Dorsolateral prefrontal cortex (tissue), 122 donors: ENCODE measurements at places on chromosomes 2 and 18.

DNA sequence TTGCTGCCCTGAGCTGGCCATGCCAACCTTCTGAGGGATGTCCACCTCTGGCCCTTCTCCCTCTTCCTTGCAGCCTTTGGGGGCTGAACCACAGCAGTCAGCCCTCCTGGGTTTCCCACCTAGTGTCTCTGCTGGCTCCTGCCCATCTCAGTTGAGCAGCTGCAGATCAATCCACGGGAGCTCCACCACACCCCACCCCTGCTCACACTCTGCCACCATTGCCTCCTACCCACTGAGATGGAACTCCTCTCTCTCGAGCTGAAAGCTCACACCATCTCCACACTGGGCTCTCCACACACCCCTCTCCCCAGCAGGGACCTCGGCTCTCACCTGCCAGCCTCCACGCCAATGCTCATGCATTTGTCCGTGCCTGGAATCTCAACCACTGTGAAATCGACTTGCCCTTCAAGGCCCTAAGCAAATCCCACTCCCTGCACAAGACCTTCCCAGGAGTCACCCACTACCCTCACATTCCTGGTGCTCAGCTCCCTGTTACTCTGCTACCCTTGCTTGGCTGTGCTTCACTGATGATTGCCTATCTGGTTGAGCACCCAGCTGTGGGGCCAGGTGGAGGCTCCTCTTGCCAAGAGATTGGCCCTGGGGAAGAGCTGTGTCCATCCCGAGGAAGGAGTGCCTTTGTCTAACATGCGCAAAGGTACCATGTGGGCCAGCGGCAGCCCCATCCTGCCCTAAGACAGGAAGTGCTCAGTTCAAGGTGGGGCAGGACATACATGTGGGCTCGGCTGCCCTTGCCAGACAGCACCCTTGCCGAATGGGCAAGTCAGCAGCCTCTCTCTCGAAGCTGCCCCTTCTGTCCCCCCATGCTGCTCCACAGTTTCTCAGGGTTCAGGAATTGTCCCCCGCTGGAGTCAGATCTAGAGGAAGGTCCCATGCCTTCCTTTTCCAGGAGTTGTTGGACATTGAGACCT lies 208.7 kb downstream of the CYP26B1 start:
- DNase-seq = no peak

DNA sequence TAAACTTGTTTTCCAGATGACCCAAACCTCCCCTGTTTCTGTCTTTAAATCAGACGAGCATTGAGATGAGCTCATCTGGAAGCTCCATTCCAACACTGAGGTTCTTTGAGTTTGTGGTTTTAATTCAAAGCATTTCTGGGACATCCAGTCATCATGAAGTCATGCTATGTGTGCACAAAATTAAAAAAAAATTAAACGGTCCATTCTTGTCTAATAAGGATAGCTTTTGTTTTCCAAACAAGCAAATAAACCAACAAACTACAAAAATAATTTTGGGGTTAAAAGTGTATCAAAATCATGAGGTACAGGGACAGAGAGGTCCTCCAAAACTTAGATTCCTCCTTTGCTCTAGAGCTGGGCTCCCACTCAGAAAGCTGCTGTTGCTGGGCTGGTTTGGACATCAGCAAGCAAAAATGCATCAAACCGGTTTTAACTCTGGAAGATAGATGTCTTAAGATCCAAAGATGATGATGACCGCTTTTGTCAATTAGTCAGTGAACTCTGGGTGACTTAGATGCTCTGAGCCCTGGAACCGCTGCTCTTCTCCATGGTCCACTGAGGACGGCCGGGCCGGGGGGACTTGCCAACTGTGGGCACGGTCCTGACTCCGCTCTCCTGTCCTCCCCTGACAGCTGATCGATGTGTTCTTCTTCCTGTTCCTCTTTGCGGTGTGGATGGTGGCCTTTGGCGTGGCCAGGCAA lies 65.4 kb downstream of the TRPM8 start:
- no peak for DNase-seq

- no peak for DNase-seq
These were observed 1.7 kb downstream of the ARHGAP28 start for GRCh38 chr18:6731222-6731596.

- DNase-seq = no peak
These were observed 1376.3 kb upstream of the CELF4 start for GRCh38 chr18:38941711-38942561.

- no peak for DNase-seq
These were observed 21.2 kb upstream of the LAPTM4A start for GRCh38 chr2:20072436-20073158.

GRCh38 chr18:36354989-36355388 lies 57.5 kb downstream of the FHOD3 start:
- no peak for DNase-seq

DNA sequence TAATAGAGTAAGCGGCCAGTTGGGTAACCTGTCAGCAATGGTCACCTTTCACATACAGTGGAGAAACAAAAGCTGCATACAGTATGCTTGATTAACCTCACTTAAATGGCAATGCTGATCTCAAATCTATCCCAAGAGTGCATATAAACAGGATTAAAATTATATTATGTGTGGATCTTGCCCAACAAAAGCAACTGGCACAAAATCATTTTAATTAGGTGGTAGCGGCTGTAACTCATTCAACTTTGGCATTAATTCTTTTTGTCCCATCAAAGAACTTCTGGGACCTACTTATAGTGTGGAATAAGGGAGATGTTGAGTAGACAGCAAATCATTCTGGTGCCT lies 167.8 kb upstream of the VRK2 start:
- no peak for DNase-seq

DNA sequence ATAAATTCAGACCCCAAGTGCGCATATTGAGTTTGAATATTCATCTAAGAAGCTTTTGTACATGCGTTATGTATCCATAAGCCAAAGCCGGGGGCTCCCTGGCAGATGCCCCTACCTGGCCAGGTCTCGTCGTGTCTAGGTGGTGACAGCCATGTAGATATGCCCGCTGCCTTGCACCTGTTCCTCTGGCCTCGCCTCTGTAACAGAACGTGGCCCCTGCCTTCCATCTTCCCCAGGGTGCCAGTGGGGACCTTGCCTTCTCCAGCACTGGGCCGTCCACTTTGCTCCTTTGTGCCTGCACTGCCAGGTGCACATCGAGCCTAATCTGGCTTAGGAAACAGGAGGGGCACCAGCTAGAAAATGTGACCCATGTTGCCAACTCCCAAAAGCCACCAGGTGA lies 198.2 kb downstream of the AGAP1 start:
- DNase-seq = no peak

DNA sequence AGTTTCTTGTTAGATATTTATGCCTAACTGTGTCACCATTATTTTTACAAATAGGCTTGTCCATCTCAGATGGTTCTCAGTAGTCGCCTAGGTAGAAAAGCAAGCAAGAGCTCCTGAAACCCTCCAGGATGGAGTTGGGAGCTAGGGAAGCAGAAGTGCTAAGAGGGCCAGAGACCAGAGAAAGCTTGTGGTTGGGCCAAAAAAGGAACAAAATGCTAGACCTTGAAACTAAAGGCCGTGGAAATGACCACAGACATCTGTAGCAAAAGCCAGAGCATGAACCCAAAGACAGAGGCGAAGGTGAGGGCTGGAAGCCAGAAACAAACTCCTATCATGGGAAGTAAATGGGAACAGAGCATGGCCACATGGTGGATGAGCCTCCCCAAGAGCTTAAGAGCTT lies 29.9 kb upstream of the RMDN2 start:
- DNase-seq = no peak

DNA sequence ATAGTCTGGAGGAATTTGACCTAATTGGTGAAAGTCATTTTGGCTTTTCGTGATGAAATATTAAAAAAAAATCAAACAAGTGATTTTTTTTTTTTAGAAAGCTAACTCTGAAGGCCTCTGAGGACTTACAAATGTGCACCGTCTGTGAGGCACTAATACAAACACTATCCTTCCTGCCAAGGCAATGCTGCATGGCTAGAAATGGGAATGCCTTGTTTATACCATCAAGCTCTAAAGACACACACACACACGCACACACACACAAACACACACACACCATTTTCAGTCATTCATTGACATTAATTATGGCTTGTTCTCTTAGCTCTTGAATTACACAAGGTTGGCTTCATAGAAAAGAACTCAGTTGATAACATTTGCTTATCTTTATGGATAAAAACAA lies 1242.0 kb upstream of the ACVR2A start:
- no peak for DNase-seq

- DNase-seq = no peak
These were observed 142.3 kb downstream of the PIGN start for GRCh38 chr18:62044490-62045000.

DNA sequence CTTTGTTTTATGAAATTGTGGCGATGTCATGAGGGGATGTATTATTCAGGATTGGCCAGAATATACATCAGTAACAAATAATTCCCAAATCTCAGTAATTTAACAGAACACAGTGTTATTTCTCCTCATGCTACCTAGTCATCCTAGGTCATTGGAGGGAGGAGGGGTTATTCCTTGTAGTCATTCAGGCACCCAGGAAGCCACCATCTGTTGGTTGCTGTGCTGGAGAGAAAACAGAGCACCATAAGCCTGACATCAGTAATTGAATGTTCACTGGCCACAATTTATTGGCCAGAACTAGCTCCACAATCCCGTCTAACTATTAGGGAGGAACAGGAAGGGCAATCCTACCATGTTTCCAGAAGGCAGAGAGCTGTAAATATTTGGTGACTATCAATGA lies 303.5 kb upstream of the CELF4 start:
- DNase-seq = no peak

GRCh38 chr2:180394305-180394704 lies 387.2 kb upstream of the CWC22 start:
- DNase-seq = no peak

- DNase-seq = no peak
These were observed 119.1 kb downstream of the AQP4 start for GRCh38 chr18:26746398-26746797.

- no peak for DNase-seq
These were observed 336.5 kb downstream of the TNS1 start for GRCh38 chr2:217666338-217666737.

DNA sequence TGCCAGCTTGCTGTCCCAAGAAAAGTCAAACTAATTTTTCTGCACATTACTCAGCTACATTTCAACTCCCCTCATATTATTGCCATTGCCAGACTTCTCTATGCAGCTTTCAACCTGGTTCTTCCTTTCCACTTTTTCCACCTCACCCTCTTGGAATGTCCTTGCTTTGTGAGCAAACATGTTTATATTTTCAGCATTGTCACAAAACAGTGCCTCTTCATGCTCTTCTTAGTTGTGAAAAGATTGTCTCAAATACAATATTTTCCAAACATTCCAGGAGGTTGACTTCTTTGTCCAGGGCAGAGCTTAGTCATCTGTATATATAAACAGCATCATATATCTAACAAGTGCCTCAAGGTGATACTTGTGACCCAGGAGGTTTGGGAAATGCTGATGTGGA lies 803.3 kb upstream of the CELF4 start:
- no peak for DNase-seq

DNA sequence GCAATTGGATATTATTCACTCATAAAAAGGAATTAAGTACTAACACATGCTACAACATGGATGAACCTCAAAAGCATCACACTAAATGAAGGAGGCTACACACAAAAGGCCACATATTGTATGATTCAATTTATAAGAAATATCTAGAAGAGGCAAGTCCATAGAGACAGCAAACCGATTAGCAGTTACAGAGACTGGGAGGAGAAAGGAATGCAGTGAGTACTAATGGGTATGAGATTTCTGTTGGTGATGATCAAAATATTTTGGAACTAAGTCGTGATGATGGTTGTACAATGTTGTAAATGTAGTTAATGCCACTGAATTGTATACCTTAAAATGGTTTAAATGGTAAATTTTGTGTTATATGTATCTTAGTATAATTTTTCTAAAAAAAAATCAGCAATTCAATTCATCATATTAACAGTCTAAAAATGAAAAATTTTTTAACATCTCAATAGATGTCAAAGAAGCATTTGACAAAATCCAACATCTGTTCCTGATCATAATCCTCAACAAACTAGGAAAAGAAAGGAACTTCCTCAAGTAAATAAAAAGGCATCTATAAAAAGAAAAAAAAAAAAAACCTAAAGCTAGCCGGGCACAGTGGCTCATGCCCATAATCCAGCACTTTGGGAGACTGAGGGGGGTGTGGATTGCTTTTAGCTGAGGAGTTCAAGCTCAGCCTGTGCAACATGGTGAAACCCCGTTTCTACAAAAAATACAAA lies 98.1 kb downstream of the TGIF1 start:
- no peak for DNase-seq

DNA sequence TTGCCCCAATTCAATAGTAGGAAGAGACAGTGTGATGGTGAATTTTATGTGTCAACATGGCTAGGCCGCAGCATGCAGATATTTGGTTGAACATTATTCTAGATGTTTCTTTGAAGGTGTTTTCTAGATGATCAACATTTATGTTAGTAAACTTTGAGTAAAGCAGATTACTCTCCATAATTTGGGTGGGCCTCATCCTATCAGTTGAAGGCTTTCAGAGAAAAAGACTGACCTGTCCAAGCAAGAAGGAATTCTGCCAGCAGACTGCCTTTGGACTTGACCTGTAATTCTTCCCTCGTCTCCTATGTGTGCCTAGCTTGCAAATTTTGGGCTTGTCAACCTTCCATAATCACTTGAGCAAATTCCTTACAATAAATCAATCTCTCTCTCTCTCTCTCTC lies 8.3 kb upstream of the GRP start:
- no peak for DNase-seq

DNA sequence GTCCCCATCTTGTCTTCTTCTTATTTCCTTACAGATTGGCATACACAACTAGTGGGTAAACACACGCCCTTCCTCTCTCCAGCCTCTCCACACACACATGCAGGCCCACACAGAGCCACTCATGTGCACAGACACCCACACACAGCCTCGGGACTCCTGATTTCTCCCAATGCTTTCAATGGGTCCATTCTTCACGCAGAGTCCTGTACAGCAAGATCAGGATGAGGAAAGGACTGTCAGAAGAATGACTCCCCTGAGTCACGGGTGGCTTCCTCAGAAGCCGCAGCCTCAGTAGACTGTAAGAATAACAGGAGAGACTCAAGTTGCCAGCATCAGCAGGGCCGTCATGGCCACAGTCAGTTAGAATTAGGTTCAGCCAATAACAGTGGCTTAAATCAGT lies 109.1 kb upstream of the GLI2 start:
- DNase-seq = peak; percentile 8

- no peak for DNase-seq
These were observed 79.9 kb upstream of the ITGB6 start for GRCh38 chr2:160279813-160280465.

- DNase-seq = no peak
These were observed 283.2 kb downstream of the RPRM start for GRCh38 chr2:153195342-153195741.
